Activated CD8-positive, alpha-beta T cell treated with anti-CD3 and anti-CD28 coated beads, Interleukin-2, amount 10 ng/mL, durations not matched to agents 7 days and 5 days (primary cell): ENCODE measurements at places on chromosomes 1 and 21.

DNA sequence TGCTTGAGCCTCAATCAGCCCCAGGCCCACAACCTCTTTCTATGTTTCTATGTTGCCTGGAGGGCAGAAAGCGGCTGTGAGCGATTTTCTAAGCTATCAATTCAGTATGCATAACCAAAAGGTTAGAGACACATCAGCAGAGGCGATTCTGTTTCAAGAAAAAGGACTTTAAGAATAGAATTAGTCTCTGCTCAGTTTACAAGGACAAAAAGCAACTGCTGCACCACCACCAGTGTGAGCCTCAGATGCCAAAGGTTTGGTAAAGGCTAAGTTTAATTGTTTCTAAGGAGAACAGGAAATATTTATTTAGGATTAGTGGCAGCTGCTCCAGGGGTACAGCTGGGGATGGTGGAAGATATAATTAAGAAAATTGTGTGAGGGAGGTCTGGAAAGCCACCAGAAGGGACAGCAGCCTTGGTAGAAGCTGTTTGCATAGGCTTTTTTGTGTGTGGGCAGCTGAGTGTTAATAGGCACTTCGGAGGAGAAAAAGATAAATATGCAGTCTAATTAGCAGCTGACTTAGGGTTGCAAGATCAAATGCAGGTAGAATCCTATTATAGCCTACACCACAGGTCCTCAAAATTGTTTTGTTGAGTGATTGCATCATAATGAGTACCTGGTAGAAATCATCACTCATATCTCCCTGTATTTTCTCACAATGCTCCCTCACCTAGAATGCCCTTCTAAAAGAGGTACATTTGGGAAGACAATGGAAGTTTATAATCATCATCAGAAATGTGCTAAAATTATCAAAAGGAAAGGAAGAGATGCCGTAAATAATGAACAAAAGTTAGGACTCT is 35.8 kb downstream of the ZC3H11B start:
- no peaks in the 10 kb centered on the region for H3K36me3 ChIP-seq
- no peak for DNase-seq
- H3K4me3 ChIP-seq: no peak overlapping the region

DNA sequence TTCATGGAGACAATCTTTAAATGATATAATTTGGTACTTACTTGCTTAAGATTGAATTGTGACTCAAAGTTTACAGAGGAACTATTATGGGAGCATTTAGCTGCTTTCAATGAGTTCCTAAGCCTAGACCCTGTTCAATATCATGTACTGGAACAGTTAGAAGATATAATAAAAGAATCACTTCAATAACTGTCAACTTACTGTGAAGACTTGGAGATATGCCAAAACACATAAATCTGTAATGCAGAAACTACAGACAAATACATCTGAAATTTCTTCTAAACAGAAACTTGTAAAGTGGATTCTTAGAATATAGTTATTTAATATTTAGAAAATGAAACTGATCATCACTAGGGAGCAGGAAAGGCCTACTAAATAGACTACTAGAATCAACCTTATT is 259.3 kb downstream of the HLX start:
- no peak for DNase-seq
- no peaks in the 10 kb centered on the region for H3K4me1 ChIP-seq
- no peaks in the 10 kb centered on the region for H3K27me3 ChIP-seq
- H3K4me3 ChIP-seq: no peak overlapping the region
- no peaks in the 10 kb centered on the region for H3K36me3 ChIP-seq
- H3K27ac ChIP-seq: no peak overlapping the region

DNA sequence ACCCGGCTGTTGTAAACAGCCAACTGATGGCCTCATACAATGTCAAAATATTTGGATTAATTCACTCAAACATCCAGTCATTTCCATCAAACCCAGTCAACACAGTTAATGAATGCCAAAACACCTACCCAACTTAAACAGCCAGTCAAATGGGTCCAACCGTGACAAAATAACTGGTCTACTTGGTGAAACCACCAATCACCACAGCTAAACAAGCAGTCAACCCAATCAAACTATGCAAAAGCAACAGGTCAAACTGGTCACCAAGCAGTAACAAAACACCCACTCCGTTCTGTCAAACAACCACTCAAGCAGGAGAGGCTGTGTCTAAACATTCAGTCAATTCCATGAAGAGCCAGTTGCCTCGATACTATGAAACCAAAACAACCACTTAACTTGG is 119.2 kb downstream of the FOXD2 start:
- peaks cover 20% of the 10 kb centered on the region for H3K27me3 ChIP-seq
- H3K4me3 ChIP-seq: no peak overlapping the region
- no peak overlapping the region for H3K27ac ChIP-seq

GRCh38 chr1:26283871-26284596 is 4.1 kb downstream of the SH3BGRL3 start:
- H3K36me3 ChIP-seq: peaks cover 60% of the 10 kb centered on the region
- peak overlapping the region; percentile 89 for H3K4me3 ChIP-seq
- H3K27me3 ChIP-seq: no peaks in the 10 kb centered on the region
- H3K4me1 ChIP-seq: peaks cover 86% of the 10 kb centered on the region

DNA sequence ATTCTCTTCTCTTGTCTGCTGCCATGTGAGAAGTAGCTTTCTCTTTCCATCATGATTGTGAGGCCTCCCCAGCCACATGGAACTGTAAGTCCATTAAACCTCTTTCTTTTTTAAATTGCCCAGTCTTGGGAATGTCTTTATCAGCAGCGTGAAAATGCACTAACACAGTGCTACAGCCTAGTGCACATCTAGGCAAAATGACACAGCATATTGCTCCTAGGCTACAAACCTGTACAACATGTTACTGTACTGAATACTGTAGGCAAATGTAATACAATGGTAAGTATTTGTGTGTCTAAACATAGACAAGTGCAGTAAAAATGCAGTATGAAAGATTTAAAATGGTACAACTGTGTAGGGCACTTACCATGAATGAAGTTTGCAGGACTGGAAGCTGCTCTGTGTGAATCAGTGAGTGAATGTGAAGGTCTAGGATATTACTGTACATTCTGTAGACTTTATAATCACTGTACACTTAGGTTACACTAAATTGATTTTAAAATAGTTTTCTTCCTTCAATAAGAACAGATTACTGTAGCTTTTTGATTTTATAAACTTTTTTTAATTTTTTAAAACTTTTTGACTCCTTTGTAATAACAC is 69.4 kb downstream of the RGS21 start:
- H3K4me3 ChIP-seq: no peak overlapping the region
- DNase-seq: no peak
- no peaks in the 10 kb centered on the region for H3K27me3 ChIP-seq

DNA sequence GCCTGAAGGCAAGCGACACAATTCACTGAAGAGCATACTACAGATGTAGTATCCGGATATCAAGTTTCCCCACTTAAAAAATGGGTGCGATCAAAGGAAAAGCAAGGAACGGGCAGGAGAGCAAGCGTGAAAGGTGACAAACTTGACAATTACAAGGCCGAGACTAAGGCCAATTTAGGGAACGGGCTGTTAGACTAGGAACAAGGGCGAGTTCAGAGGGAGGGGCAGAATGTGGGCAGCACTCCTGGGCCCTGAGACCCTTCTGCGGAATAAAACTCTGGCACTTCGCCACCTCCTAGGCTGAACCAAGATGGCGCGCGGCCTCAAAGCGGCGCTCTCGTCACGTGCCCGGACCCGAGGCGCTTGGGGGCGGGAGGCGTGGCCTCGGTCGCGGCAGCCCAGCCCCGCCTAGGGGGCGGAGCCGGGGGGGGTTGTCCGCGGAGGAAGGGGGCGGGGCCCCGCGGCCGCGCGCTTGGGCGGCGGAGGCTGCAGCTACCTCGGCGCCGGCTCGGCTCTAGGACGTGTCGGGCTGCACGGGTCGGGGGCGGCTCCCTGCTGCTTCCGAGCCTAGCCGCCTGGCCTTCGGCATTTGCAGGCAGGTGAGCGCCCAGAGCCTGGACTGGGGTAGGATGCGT is at the start of gene PPFIA4:
Gene PPFIA4 (plus strand): TSS at position 461 of the 635 bp plus-strand sequence. CDS start 12,518 bp downstream, outside the sequence.
- DNase-seq: peak; percentile 90
- peak within 1 kb of the TSS; percentile 73 for H3K4me3 ChIP-seq
- H3K4me1 ChIP-seq: peaks cover 21% of the 10 kb centered on the region
- peaks cover 8% of the 10 kb centered on the region for H3K27me3 ChIP-seq
- peak within 1 kb of the TSS; percentile 70 for H3K27ac ChIP-seq

GRCh38 chr1:156612666-156613065 is 6.5 kb upstream of the HAPLN2 start:
- H3K36me3 ChIP-seq: no peaks in the 10 kb centered on the region
- H3K27ac ChIP-seq: no peak overlapping the region
- peaks cover 11% of the 10 kb centered on the region for H3K4me1 ChIP-seq

DNA sequence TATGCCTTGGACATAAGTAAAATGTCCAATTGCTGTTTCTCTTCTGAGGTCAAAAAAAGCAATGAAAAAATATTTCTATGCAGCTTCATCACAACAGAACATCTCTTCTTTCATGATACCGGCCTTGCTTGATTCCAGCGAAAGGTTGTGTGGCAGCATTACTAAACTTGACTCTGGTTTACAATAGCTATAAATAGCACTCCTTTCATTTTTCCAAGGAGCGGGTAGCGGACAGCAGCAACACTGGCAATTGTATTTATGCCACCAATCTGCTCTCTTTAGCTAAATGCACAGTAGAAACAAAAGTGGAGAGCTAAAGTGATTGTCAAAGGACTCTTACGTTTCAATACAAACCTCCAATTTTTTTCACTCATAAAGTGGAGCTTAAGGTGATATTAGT is 7.5 kb upstream of the DAB1 start:
- H3K36me3 ChIP-seq: no peaks in the 10 kb centered on the region
- no peak overlapping the region for H3K4me3 ChIP-seq
- no peaks in the 10 kb centered on the region for H3K4me1 ChIP-seq
- no peak overlapping the region for H3K27ac ChIP-seq

DNA sequence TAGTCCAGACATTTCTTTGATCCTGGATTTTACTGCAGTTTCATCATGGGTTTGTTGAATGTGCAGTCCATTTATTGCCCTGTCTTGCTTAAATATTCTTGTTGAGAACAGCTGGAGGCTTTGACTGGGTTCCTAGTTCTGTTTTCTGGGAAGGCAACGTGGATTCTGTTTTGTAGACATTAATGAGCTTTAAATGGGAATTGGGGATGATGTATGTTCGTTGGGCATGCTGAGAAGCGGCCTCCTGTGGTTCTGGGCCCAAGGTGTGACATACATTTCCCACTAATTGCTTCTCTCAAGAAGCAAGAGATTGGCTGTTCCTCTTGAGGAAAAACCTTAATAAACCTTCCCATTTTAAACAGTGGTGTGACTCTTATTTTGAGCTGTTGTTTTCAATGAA is 22.9 kb downstream of the INKA2 start:
- no peaks in the 10 kb centered on the region for H3K27me3 ChIP-seq
- no peak for DNase-seq
- peaks cover 19% of the 10 kb centered on the region for H3K36me3 ChIP-seq

DNA sequence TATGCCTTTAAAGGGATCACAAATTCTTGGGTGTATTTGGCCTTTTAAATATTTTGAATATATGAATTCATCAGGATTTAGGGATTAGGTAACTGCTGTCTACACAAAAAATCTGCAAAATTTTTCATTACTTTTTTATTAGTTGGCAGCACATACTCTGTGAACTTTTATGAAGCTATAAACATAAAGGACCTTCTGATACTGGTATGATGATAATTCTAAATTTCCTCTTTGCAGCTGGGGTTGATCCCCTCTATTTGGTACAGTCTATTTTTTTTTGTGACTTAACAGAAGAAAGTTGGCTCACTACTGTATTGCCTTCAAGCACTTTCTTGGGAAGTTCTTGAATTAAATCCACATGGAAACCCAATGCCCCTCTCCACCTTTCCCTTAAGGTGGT is 416.1 kb downstream of the LMO4 start:
- H3K36me3 ChIP-seq: no peaks in the 10 kb centered on the region
- no peak overlapping the region for H3K27ac ChIP-seq
- no peak for DNase-seq
- H3K27me3 ChIP-seq: peaks cover 2% of the 10 kb centered on the region
- H3K4me1 ChIP-seq: no peaks in the 10 kb centered on the region
- no peak overlapping the region for H3K4me3 ChIP-seq

- H3K27ac ChIP-seq: no peak overlapping the region
- H3K4me1 ChIP-seq: no peaks in the 10 kb centered on the region
- DNase-seq: no peak
These were observed 442.6 kb upstream of the ADGRL2 start for GRCh38 chr1:81358151-81358550.

GRCh38 chr1:12546771-12547585 is 71.0 kb downstream of the DHRS3 start:
- peaks cover 4% of the 10 kb centered on the region for H3K27me3 ChIP-seq
- H3K4me3 ChIP-seq: no peak overlapping the region
- DNase-seq: no peak
- H3K27ac ChIP-seq: no peak overlapping the region
- no peaks in the 10 kb centered on the region for H3K36me3 ChIP-seq
- peaks cover 18% of the 10 kb centered on the region for H3K4me1 ChIP-seq

GRCh38 chr21:36461918-36462486 is 17.9 kb downstream of the CLDN14 start:
- no peak overlapping the region for H3K4me3 ChIP-seq
- no peaks in the 10 kb centered on the region for H3K4me1 ChIP-seq
- DNase-seq: no peak
- no peaks in the 10 kb centered on the region for H3K27me3 ChIP-seq
- no peaks in the 10 kb centered on the region for H3K36me3 ChIP-seq
- H3K27ac ChIP-seq: no peak overlapping the region

GRCh38 chr1:79043506-79043905 is 37.0 kb upstream of the ADGRL4 start:
- no peak overlapping the region for H3K27ac ChIP-seq
- H3K36me3 ChIP-seq: no peaks in the 10 kb centered on the region
- H3K4me1 ChIP-seq: peaks cover 2% of the 10 kb centered on the region
- no peaks in the 10 kb centered on the region for H3K27me3 ChIP-seq

GRCh38 chr1:55073187-55073916 is 34.0 kb downstream of the PCSK9 start:
- H3K27me3 ChIP-seq: no peaks in the 10 kb centered on the region
- H3K27ac ChIP-seq: peak overlapping the region; percentile 29
- H3K36me3 ChIP-seq: peaks cover 69% of the 10 kb centered on the region

DNA sequence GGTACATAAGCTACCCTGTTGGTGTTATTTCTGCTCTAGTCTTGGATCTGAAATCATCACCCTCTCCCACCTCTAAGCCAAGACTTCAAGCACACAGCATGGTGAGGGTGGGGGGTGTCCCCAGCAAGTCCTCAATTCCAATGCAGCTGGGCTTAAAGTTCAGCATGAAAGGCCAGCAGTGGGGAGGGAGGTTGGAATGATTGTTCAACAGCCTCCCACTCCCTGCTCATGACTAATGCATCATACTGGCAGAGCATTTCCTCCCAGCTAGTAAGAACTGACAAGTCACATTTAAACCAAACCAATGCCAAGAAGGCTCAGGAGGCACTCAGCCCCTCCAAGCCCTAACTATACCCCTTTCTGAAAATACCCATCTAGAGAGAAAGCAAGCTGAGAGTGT is 50.1 kb downstream of the TIAM1 start:
- no peak for DNase-seq
- H3K4me1 ChIP-seq: peaks cover 5% of the 10 kb centered on the region
- no peaks in the 10 kb centered on the region for H3K27me3 ChIP-seq
- peaks cover 23% of the 10 kb centered on the region for H3K36me3 ChIP-seq
- H3K4me3 ChIP-seq: no peak overlapping the region
- no peak overlapping the region for H3K27ac ChIP-seq

- DNase-seq: no peak
- H3K4me1 ChIP-seq: peaks cover 2% of the 10 kb centered on the region
- no peak overlapping the region for H3K4me3 ChIP-seq
- H3K36me3 ChIP-seq: no peaks in the 10 kb centered on the region
These were observed 28.8 kb downstream of the SHISA4 start for GRCh38 chr1:201917362-201918033.
